ENCODE measurements at places on chromosomes 11 and 22. TPM values are rescaled to one million over a fixed set of nuclear protein-coding genes. Genes with fewer than 3 reads are reported as not detected.
A peak's percentile ranks its signal among the peaks of the same experiment; 100 is the strongest.

Gene TEX12
- polyA plus RNA-seq = 0.15 TPM

Gene OR8G1
- polyA plus RNA-seq = not detected

Gene ZNF280A
- not detected for polyA plus RNA-seq

Gene SCGB2A2
- not detected for polyA plus RNA-seq

DNA sequence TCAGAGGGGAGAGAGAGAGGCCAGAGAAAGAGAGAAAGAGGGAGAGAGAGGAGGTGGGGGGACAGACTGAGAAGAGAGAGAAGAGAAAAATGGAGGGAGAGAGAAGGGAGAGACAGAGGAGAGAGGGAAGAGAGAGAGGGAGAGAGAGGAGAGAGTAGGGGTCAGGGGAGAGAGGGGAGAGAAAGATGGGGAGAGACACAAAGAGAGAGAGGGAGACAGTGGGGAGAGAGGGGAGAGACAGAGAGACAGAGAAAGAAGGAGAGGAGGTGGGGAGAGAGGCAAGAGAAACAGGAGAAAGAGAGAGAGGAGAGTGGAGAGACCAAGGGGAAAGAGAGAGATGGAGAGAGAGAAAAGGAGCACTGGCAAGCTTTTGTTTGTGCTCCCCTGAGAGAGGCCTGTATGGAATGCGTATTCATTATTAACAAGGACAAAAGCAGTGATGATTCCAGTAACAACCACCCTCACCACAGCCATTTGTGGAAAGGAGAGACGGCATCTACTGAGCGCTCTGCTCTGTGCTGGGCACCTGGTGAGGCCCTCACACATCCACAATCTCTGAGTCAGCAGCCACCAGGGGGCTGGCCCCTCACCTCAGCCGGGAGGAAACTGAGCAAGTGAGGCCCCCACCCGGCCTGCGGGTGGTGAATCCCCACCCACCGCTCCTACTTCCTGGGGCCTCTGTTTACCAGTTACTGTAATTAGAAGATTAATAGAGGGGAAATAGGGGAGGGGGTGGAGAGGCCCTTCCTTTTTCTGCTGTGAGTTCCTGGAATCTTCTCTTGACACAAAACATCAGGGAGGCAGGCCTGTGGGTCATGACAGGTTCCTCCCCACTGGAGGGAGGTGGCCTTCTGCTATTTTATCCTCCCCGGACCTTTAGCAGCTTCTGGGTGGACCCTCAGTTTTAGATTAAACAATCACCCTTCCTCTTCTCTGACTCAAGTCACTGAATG is 14.6 kb upstream of the MIAT start:
- DNase-seq = no peak

- DNase-seq = no peak
Measured at GRCh38 chr11:116513894-116514293, 258.9 kb downstream of the BUD13 start.

- DNase-seq = no peak
Measured at GRCh38 chr11:12285106-12285505, 92.3 kb upstream of the PARVA start.

DNA sequence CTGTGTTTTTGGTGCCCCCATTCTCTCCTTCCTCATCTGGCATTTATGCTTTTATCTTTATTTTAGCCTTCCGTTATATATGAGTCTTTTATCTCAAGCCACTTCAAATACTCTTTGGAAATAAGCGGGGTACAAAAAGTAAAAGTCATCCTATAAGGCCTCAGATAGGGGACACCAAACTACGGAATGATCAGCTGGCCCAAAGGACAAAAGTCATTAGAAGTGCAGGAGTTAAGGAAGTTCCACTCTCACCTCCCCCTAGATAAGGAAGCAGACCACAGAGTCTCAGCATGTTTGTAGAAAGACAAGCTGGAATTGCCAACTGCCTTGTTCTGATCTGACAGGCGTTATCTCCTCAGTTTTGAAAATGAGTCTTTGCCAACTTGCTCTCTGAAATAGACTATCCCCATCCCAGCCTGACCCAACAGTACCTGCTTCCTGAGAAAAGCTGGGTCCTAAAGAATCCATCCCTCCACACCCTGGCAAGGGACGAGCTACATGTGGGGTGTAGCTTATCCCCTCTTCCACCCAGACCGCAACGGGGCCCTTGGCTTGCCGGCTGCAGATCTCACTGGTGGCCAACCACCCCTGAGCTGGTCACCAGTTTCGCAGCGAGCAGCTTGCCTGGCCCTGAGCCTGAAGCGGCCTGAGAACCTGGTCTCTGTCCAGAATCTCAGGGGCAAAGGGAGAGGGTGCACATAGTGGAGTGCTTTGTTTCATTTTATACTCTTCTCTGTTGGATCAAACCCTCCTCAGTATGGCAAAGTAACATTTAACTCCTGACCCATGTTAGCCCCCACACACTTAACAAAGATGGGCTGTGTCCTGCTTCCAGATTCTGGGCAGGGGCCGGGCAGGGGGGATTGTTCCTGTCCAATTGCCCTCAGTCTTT is 13.8 kb downstream of the FADS2 start:
- DNase-seq = no peak

DNA sequence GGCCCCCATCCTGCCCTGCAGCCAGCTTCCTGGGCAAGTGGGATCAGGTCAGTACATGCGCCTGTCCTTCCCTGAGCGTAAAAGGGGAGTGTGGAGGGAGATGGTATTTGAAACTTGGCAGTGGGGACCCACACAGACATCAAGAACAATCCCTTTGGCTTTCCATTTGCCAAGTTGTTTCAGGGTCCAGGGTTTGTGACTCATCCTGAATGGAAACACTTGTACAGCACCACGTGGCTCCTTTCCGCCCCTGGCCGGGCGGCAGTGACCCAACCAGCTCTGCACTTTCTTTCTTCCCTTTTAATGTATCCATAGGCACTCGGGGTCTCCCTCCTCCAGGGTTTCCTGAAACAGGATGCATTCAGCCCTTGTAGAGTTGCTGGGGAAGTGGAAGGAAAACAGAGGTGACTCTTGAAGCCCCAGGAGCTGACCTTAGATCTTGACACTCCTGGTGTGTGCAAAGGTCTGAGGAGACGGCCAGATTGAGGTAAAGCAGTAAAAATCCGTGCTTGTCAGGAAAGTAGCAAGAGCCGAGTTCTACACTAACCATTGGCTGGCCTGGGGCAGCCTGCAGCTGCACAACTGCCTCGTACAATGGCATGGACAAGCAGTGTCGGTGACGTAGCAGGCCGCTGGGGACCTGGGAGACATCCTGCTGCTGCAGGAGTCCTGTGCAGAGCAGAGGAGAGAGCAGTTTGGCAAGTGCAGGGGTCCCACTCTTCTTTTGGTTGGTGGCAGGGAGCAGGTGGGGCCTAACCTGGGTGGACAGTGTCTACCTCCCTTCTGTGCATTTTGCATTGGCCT is 189.8 kb downstream of the SNX19 start:
- DNase-seq = no peak

- DNase-seq = no peak
Measured at GRCh38 chr22:28808716-28809355, 8.5 kb upstream of the XBP1 start.

DNA sequence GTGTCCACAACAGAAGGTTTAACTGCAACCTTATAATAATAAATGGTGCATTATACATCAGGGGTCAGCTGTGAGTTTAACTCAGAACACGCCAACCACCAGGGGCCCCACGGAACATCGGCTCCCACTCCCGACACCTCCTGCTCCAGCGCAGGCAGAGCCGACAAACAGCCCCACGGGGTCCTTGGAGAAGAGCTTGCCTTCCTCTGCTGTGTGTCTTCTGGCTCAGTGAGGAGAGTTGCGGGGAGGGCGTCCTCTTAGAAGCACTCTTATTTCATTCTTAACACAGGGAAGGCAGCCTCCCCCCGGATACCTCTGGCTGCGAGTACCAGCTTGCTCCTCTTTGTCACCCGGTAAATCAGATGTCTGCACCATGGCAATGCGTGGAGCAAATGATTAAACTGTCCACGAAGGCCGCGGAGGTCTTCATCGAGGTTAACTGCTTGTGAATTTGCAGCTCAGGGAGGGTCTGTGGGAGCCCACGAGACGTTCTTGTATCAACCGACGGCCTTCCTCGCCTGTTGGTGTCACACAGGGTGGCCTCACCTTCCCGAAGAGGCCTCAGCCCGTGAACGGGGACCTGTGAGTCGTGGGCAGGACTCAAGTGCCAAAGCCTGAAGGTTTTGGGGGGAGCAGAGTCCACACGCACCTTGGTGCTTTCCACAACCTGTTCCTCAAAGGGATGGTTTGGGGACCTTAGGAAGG is 464.0 kb downstream of the BRD1 start:
- DNase-seq = peak; percentile 6

GRCh38 chr11:30282289-30282631 is 40.6 kb upstream of the ARL14EP start:
- no peak for DNase-seq

GRCh38 chr11:7204778-7205177 is 46.9 kb upstream of the SYT9 start:
- DNase-seq = no peak
